ENCODE measurements at places on chromosomes 5 and 9.

- no peak for DNase-seq
Measured at GRCh38 chr9:68705531-68706362, 707 bp downstream of the PIP5K1B start.

DNA sequence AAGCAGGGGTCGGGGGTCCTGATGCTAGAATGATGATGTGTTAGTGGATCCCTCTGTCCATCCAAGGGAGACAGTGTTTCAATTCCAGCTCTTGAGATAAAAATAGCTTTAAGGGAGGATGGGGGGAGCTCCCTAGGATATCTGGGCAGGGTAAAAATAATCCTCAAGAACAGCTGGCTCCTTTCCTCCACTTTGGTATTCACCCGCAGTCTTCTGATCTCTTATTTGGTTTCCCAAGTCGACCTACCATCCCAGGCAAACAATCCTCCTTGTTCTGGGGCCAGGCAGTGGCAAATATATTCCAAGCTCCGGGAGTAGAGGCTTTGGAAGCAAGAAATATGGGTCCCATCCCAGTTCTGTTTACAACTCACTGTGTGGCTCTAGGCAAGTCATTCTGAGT is 14.5 kb upstream of the COL27A1 start:
- no peak for DNase-seq

DNA sequence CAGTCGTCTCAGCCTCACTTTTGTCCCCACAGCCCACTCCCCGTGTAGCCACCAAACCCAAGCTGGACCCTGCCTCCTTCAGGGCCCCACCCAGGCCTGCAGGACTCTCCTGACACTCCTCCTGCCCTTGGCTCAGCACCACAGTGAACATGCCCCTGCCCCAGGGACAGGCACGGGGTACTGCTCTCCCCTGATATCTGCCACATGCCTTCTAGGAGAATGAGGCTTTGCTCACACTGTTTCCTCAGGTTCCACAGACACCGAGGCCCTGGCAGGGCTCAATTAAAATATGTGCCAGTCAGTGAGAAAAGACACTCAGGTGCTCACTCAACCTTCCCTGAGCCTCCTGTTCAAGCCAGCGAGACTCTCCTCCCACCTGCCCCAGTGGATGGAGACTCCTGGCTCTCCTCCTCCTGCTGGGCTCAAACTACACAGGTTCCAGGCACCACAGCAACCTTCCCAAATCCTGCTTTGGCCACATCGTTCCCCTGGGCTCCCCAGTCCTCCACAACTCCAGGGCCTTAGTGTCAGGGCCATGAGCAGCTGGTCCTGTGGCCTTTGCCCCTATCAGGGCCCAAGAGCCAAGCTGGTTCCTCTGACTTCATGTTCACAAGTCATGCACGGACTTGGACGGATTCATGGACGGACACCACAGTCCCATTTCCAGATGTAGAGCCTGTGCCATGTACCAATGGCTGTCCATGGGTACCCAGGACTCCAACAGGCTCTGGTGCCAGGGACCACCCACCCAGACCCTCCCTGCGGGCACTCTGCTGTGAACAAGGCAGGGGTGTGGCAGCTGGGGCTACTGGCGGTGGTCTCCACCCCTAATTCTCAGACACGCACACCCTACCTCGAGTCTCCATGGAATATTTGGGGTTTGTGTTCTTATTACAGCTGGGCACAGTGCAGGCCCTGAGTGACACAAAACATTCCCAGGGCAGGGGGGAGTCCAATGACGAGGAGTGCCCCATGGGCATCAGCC is 36.6 kb downstream of the BICD2 start:
- no peak for DNase-seq

DNA sequence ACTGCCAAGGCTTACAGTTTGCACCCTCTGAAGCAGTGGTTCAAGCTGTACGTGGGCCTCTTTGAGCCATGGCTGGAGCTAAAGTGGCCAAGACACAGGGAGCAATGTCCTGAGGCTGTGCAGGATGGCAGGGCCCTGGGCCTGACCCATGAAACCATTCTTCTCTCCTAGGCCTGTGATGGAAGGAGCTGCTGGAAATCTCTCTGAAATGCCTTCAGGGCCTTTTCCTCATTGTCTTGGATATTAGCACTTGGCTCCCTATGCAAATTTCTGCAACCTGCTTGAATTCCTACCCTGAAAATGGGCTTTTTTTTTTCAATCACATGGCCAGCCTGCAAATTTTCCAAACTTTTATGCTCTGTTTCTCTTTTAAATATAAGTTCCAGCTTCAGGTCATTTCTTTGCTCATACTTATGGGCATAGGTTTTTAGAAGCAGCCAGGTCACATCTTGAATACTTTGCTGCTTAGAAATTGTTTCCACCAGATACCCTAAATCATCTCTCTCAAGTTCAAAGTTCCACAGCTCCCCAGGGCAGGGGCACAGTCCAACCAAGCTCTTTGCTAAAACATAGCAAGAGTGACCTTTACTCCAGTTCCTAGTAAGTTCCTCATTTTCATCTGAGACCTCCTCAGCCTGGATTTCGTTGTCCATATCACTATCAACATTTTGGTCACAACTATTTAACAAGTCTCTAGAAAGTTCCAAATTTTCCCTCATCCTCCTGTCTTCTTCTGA is 138.3 kb downstream of the OSTF1 start:
- DNase-seq, result no peak

DNA sequence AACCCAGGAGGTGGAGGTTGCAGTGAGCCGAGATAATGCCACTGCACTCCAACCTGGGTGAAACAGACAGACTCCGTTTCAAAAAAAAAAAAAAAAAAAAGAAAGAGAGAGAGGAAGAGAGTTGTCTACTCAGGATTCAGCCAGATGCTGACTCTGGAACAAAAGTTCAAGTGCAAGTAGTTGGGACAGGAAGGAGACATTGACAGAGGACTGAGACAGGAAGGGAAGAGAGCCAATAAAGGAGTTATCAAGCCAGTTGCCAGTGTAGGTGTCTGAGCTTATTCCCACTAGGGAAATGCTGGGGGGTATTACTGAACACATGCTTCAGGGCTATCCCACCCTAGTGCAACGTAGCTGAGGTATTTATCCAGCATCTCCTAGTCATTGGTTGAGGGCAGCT is 147.7 kb upstream of the SLC1A3 start:
- DNase-seq, result no peak
